ENCODE measurements at places on chromosomes 6 and 20.

DNA sequence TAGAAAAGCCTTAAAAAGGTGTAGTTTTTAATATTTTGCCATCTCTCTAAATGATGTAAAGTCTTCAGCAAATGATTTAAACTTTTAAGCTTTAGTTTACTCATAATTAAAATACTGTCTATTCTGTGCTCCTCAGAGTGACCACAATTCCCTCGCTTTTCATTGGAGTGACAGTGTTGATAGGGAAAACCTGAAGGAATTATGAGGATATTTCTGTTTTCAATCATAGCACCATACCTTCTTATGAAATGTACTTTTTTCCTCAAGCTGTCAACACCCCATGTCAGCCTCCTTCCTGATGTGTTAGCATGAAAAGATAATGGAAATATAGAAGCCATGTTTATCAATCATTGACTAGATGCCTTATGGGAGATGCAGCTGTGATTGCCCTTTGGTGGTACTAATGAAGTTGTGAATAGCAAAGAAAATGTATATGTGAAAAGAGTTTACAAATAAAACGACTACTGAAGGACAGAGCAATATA, 145.4 kb upstream of the EYS start:
- DNase-seq, result no peak

DNA sequence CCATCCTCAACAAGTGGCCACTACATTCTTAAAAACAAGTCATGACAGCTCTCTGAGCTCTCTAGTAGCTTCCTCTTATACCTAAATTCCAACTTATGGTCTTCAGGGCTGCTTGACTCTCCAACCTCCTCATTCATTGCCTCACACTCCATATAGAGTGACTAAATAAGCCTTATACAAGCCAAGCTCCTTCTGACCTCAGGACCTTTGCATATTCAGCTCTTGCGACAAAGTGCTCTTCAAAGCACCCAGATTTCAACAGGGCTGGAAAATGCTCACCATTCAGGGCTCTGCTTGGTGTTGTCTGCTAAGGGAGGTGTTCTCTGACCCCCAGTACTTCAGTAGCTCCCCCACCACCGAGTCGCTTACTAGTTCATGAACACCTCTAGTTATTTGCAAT, 3.7 kb downstream of the TREML2 start:
- no peak for DNase-seq

GRCh38 chr6:160349020-160349441, 853 bp downstream of the SLC22A3 start:
- DNase-seq, result peak; percentile 48

GRCh38 chr6:118993803-118994251, 58.9 kb upstream of the MCM9 start:
- no peak for DNase-seq

GRCh38 chr6:28160233-28160632, 18.6 kb downstream of the ZKSCAN8 start:
- DNase-seq, result no peak

- DNase-seq, result no peak
These were observed 16.0 kb downstream of the EPHA7 start for GRCh38 chr6:93403390-93403789.

DNA sequence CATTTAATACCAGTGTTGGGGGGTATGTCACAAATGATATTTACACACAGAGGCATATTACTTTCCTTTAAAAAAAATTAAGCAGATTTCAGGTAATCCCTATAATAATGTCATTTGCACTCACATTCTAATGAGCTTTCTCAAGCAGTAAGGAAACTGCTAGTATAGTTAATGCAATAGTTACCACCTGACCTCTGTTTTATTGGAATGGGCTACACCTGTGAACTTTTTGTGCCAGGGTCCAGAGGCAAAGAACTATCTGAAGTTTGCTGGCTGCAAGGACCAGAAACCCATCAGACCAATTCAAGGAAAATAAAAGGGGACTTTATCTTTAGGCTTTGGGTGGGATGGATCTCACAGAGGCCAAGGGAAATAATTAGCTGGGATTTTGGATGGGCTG, 2.9 kb upstream of the ZHX3 start:
- no peak for DNase-seq
